Activated CD4-positive, alpha-beta T cell treated with anti-CD3 and anti-CD28 coated beads for 36 hours (primary cell): ENCODE measurements at places on chromosomes 1 and 21. TPM values are rescaled to one million over a fixed set of nuclear protein-coding genes. Genes with fewer than 3 reads are reported as not detected.

Gene TCP10L
- total RNA-seq = 1.2 TPM

DNA sequence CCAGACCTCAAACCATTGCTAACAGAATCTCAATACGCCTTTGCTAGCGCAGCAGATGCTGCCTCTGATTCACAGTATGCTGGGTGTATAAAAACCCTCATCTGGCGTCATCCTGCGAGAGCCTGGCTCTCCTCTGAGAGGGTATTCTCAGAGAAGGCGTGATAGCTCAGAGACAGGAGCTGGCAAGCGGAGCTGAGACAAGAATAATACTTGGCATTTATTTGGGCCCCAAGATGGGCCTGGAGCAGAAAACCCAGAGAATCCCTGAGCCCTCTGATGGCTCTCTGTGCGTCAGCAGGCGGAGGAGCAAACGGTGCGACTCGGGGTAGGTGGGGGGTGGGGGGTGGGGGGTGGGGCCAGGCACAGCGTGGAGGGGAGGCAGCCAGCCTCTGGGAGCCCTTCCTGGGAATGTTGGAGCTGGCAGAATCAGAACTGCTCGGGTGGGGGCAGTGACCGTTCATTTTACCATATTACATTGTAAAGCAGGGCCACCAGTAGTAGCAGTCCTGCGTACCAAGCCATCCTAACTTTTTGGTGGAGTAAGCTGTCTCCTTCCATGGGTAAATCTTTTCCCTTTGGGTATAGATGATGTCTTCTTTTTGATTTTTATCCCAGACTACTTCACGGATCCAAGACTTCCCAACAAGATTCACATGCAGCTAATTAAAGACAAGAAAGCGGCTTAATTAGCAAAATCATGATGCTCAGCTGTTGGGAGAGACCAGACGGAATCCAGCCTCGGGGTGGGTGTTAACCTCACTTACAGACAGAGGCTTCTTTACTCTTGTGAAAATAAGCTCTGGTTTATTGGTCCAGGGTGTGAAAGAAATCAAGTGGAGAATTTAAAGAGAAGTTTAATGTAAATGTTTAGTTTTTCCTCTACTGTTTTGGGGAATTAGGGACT, 7.1 kb downstream of the RIIAD1 start:
- no peak for DNase-seq

DNA sequence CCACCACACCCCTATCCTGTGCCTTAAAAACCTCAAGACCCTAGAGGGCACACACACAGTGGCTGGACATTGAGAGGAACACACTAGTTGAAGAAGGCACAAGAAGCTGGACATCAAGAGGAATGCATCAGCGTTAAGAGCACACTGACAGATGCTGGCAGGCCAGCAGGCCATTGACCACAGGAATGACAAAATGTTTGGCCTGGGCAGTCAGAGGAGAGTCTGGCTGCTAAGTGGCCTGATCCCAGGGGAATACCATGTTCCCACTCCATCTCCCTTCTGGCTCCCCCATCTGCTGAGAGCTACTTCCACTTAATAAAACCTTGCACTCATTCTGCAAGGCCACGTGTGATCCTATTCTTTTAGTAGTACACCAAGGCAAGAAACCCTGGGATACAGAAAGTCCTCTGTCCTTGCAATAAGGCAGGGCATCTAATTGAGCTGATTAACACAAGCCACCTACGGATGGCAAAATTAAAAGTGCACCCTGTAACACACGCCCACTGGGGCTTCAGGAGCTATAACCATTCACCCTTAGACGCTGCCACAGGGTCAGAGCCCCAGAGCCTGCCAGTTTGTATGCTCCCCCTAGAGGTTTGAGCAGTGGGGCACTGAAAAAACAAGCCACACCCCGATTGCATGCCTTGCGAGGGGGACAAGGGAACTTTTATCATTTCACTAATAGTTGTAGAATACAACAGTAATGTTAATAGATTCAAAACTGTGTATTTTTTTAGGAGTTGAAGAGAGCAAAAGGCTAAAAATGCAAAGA, 1216.1 kb upstream of the NCAM2 start:
- no peak for DNase-seq

GRCh38 chr1:90786709-90787108, 69.6 kb upstream of the BARHL2 start:
- no peak for DNase-seq

DNA sequence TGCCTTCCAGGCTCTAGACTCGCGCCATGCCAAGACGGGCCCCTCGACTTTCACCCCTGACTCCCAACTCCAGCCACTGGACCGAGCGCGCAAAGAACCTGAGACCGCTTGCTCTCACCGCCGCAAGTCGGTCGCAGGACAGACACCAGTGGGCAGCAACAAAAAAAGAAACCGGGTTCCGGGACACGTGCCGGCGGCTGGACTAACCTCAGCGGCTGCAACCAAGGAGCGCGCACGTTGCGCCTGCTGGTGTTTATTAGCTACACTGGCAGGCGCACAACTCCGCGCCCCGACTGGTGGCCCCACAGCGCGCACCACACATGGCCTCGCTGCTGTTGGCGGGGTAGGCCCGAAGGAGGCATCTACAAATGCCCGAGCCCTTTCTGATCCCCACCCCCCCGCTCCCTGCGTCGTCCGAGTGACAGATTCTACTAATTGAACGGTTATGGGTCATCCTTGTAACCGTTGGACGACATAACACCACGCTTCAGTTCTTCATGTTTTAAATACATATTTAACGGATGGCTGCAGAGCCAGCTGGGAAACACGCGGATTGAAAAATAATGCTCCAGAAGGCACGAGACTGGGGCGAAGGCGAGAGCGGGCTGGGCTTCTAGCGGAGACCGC, 2.0 kb upstream of the OLIG2 start:
- DNase-seq = peak; percentile 47

DNA sequence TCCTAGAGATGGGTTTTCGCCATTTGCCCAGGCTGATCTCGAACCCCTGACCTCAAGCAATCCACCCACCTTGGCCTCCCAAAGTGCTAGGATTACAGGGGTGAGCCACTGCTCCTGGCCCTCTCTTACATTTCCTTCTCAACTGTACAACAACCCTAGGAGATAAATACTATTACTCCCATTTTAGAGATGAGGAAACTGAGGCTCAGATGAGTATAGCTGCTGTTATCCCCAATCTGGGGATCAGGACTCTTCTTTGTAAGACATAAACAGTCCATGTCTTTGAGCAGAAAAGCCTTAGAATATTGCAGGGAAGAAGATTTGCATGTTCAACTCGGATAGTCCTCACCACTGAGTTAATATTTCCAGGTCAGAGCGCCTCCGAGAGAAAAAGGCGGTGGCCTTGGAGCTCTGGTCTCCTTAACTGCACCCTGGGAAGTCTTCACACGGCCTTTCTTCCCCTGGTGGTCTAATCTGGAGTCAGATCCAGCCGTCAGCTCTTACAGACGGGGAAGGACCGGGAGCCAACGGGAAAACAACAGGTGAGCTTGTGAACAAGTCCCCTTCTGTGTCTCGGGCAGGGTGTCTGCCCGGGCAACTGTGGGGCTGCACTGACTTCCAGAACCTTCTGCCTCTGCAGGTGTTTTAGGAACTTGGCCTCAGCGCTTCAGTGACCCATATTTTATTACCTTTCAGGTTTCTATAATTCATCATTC, 5.9 kb upstream of the OLIG1 start:
- no peak for DNase-seq

DNA sequence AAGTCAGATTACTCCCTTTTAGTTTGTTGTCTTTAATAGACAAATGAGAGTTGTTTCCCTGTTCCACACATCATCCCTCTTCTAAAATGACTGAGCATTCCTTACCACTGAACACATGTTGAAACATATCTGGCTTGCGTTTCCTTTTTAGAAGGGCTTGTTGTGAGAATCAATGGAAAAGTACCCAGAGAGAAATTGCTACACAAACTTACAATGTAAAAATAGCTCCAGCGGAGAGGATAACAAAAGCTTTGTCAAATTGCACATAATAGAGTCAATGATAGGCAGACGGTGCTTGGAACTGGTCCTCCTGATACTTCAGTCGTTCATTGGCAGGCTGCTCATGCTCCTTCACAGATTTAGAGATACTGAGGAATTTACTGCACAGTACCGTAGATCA, 123.9 kb downstream of the CYYR1 start:
- no peak for DNase-seq
